Stimulated activated CD4-positive, alpha-beta T cell treated with anti-CD3 and anti-CD28 coated beads, Interleukin-1b, Interleukin-23, amount 100 ng/mL, for 24 hours (primary cell): ENCODE measurements at places on chromosomes 3 and 15.

GRCh38 chr3:177358091-177358976 is 161.1 kb upstream of the TBL1XR1 start:
- no peak for DNase-seq

DNA sequence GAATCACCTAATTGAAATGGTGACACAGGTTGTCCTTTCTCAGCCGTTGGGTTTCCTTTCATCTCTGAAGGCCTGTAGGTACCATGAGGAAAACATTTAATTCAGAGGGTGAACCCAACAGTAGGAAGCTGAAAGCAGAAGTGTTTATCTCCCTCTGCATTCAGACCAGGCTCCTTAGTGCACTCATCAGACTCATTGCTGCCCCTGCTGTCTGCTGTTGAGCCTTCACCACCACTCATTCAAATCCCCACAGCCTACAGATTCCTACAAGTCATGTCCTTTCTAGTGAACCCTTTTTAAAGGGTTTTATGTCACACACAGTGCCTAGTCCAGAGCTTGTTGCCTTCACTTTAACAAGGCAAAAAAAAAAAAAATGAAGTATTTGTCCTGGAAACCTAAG is 13.4 kb downstream of the WDR48 start:
- DNase-seq, result no peak

DNA sequence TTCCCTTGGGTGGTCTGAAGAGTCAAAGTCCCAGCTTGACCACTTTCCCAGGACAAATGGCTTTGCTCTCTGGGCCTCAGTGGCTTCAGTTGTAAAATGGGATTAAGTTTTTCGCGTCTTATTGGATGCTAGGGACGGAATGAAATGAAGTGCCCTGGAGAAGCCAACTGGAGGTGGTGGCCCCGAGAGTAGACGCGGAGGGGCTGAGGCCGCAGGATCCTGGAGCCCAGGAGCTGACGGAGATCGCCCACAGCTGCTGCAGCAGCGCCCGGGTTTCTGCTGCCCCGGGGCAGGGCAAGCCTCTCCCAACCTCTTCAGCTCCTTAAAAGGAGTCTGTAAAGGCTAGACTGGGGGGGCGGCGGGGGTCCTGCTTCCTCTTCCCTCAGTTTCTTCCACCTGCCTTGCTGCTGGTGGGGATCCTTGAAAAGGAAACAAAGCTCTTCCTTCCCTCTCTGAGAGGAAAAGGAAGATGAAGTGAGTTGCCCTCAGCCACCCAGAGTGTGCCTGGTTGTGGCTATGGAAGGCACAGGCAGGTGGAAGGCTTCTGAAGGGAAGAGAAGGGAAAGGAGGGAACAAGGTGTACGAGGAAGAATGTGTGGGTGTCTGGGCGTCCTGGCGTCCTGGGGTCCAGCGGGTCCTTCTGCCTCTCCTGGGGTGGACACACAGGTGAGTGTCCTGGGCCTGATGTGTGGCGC is 967 bp upstream of the BNC1 start:
- no peak for DNase-seq

DNA sequence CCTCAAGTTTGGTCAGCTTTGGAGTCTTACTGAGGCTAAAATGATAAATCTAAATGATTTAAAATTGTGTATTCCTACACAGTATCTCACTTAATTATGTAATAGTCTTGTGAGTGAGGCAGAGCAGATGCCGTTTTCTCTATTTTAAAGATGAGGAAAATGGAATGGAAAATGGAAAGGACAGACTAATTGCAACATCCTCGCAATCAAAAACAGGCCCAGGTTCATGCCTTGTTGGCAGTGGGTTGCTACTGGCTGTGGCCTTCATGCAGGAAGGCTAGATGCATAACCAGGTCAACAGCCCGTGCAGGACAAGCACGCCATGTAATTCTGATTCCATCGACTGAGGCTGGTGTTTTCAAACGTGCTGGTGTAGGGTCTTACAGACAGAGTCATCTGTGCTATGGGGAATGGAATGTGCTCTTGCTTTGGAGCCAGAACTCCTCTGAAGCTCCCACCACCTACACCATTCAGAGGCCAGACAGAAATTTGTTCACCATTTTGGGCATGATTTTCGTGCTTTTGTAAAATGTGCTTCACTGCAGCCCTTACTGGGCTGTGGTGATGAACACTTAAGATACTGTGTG is 37.9 kb downstream of the MLH1 start:
- no peak for DNase-seq

DNA sequence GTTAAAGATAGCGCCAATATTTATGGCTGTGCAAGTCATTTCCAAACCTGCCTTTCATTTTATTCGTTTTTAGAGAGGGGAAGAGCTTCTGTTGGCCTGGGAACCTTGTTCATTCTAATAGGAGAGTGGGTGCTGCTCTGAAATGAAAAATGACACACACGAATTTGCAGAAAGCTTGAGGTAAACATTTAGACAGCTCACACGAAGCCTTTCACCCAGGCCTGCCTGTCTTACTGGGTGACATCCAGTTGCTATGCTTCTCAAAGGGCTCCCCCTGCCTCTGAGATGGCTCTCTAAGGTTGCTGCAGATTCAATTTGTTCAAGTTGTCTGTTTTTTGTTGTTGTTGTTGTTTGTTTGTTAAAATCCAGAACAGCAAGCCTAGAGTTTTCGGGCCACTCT is 18.2 kb downstream of the PEX5L start:
- DNase-seq, result no peak

GRCh38 chr3:14906355-14906971 is 40.9 kb upstream of the NR2C2 start:
- DNase-seq, result no peak

DNA sequence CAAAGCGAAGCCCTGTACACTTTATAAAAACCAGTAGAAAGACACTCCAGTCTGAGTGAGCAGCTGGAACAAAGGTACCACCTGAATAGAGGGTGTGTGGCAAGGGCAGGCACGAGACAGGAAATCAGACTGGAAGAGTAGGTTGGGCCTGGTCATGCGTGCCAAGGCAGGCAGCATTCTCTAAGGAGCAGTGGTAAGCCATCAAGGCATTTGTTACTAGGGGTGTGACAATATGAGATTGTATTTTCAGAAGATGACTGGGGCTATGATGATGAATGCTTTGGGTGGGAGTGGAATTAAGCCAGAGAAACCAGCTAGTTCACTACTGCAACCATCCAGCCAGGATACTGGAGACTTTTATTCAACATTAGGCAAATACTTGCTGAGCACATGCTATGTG is 5.0 kb downstream of the JMJD7 start:
- no peak for DNase-seq

- no peak for DNase-seq
Measured at GRCh38 chr3:181457190-181457589, 254.5 kb upstream of the SOX2 start.

- DNase-seq, result no peak
Measured at GRCh38 chr3:184791171-184791570, 20.8 kb upstream of the VPS8 start.

DNA sequence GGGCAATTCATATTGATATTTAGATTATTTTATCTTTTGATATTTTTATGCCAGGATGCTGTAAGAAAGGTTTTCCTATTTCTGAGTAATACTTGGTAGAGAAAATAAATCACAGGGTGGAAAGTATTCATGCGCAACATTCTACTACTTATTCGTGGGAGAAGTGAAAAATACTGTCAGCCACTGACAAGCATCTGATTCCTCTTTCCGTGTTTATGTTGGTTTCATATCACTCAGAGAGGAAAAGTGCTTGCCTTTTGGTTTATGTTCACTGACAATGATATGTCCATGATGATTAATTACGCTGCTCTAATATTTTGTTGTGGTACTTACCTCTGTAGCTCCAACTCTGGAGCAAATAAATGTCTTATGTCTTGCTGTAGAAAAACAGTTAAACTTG is 429.4 kb downstream of the EDEM1 start:
- no peak for DNase-seq

- no peak for DNase-seq
Measured at GRCh38 chr3:113698956-113699355, 2.5 kb upstream of the USF3 start.

- DNase-seq, result no peak
Measured at GRCh38 chr15:71588746-71589145, 221.6 kb upstream of the NR2E3 start.

DNA sequence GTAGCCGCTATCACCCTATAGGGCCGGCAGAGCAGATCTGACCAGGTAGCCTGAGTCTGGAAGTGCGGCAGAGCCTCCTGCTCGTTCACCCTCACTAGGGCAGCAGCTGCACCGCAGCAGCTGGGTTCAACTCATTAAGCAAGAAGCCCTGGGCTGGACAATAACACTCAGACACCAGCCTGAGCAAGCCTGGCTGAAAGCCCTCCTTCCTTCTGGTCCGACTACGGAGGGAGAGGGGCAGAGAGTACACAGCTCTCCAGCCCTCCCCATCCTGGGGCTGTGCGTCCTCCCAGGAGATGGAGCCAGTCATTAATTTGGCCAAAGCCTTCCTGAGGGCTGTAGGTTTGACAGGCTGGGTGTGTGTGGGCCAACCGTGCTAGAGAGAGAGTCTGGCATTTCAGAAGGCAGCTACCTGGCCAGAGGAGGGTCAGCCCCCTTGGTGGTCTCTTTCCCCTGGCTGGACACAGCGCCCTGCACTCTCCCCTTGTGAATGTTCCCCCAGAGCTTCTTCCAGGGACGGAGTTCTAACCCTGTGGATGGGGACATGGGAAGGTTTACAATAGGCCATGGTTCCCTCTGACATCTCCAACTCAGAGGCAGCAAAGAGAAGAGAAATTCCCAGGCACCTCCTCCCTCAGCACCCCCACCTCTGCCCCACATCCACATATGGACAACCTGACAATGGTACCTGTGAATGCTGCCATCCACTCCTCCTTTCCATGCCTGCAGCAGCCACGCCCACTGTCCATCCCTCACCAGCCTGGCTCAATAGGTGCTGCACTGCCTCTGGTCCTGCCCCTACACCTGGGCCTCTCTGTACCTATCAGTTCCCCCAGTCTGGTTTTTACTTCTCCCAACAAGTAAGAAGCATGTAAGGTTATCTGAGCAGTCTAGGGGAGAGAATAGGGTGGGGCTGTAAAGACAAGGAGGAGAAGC is 6.5 kb downstream of the CHRNB4 start:
- DNase-seq, result no peak

DNA sequence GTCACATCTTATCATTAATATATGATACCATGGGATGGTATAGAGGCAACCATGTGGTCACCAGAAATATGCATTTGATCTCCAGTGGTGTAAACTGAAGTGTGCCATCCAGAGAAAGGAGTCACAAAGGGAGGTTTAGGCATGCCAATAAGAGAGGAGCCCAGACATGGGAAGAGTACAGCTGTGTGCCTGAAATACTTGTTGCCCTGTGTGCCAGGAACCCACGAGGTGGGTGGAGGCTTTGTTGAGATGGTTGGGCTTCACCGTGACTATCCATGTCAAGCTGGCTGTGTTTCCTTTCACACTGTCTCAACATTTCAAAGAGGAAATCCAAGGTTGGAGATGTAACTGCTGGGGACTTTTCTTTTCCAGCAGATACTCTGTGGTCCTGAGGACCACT is 43.5 kb downstream of the CACNA2D3 start:
- no peak for DNase-seq

DNA sequence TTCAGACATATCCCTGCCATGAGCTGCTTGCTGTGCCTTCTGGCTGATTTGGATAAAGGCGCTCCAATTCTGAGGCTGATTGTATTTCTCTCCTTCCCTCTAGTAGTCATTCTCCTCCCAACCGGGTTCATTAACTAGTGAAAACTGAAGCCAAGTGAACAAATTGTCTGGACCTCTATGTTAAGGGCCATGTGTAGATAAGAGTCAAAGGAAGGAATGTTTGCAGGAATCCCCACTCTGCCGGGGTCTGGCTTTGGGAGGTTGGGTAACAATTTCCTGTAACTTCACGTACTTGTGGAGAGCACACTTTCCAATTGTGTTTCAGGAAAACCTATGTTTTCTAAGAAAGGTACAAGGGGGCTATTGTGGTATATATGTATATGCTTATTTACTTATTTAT is 38.2 kb upstream of the SUCLG2 start:
- no peak for DNase-seq

GRCh38 chr15:40762919-40763800 is 708 bp upstream of the GCHFR start:
- DNase-seq, result peak; percentile 22

DNA sequence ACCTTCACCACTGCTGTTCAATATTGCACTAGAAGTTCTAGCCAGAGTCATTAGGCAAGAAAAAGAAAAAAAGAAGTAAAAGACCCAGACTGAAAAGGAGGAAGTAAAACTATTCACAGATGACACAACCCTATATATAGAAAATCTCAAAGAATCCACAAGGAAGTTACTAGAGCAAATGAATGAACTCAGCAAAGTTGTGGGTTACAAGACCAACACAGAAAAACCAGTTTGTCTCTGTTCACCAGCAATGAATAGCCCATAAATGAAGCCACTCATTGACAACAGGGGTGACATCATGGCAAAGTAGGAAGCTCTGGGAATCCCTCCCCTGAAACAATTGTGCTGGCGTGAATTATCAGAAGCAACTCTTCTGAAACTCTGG is 4.6 kb downstream of the CFAP100 start:
- DNase-seq, result no peak

DNA sequence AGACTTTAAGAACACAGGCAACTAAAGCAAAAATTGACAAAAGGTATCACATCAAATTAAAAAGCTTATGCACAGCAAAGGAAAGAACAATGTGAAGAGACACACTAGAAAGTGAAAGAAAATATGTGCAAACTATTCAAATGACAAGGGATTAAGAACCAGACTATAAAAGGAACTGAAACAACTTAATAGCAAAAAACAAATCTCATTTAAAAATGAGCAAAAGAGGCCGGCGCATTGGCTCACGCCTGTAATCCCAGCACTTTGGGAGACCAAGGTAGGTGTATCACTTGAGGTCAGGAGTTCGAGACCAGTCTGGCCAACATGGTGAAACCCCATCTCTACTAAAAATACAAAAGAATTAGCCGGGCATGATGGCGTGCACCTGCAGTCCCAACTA is 14.4 kb downstream of the NGLY1 start:
- DNase-seq, result no peak

DNA sequence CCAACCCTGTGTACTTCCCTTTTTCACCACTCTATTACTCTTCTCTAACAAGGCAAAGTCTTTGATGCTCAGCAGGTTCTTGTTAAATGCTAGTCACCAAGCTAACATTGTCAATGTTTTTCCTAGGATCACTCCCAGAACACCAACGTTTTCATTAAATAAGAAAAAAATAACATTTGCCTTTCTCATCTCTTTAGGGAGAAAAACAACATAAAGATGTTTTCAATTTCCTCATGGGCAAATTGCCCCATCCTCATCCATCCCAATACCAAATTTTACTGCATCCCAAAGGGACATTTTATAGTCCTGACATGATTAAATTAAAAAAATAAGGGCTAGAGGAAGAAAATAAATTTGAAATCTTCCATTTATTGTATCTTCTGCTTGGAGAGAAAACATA is 106.5 kb downstream of the SUCNR1 start:
- DNase-seq, result no peak

DNA sequence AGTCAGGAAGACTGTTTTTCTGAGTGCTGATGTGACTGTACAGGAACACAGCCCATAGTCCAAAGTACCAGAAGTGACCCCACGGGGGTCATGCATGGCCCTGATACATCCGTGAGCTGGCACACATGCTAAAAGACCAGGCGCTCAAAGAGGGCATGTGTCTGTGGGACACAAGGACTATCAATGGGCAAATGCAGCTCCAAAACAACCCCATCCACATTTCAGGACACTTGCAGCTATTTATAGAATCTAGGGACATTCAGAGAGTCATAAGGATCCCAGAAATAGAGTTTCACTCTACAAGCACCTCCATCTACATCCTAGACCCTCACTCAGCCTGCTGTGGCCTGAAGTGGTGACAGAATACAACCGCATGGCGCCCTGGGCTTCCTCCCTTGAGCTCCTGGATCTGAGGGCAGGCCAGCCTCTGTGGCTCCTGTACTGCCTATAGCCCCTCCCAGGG is 17.0 kb downstream of the SLC25A20 start:
- DNase-seq, result no peak
